Amniotic epithelial cell (primary cell): ENCODE measurements at places on chromosomes 3 and 15.

GRCh38 chr15:77675806-77676415, 43.2 kb upstream of the LINGO1 start:
- no peak for DNase-seq

GRCh38 chr3:13115991-13116390, 42.8 kb upstream of the IQSEC1 start:
- DNase-seq = no peak

DNA sequence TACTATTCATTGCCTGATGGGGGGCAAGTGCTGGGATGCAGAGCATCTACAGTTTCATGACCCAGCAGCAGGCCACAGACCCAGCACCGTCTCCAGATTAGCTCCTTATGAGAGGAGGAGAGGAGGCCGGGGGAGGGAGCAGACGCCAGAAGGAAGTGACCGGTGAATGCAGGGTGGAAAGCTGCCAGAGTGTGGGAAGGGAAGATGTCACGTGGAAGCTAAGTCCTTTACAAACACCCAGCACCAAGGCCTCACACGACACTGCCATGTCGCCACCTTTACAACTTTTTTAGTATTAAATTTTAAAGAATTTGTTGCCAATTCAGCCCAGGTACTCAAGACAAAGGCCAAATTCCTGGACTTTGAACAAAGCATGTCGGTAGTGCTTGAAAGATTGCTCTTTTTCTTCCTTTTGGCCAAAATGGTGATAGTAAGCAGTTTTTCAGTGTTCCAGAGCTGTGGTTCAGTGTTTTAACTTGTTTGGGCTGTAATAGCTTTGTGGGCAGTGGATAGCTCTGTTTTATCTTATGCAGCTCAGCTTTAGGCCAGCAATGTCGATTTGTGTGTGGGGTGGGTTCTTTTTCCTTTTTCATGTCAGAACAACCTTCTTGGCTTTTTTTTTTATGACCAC, 58.2 kb downstream of the ZBTB38 start:
- peak; percentile 78 for DNase-seq

GRCh38 chr3:15220661-15221060, 14.6 kb downstream of the CAPN7 start:
- no peak for DNase-seq
